Vein endothelial cell (primary cell): ENCODE measurements at places on chromosomes 1 and 21. TPM values are rescaled to one million over a fixed set of nuclear protein-coding genes. Genes with fewer than 3 reads are reported as not detected.

HTR6 gene
- under 0.01 TPM in 1 of 2 replicates, not detected in the other for total RNA-seq

CYP4A22 gene
- total RNA-seq = not detected in 2 replicates

ZNF648 gene
- not detected in 2 replicates for total RNA-seq

SLC35F3 gene
- not detected in 2 replicates for total RNA-seq

ROR1 gene
- 3.3 and 3.6 TPM in 2 replicates for total RNA-seq

CFAP141 gene
- not detected in 2 replicates for total RNA-seq

TMEM81 gene
- 0.67 and 1.3 TPM in 2 replicates for total RNA-seq

AK5 gene
- total RNA-seq = 8.3 and 20.6 TPM in 2 replicates

TENT5C gene
- total RNA-seq = under 0.01 and 0.29 TPM in 2 replicates
